ENCODE measurements at places on chromosomes 3 and 15. TPM values are rescaled to one million over a fixed set of nuclear protein-coding genes. Genes with fewer than 3 reads are reported as not detected.

Gene RBMS3
- 25.3 TPM for total RNA-seq

- DNase-seq = no peak
Measured at GRCh38 chr3:21159543-21159906, 591.5 kb downstream of the ZNF385D start.

Gene ACTC1
- total RNA-seq = 12,822 TPM

DNA sequence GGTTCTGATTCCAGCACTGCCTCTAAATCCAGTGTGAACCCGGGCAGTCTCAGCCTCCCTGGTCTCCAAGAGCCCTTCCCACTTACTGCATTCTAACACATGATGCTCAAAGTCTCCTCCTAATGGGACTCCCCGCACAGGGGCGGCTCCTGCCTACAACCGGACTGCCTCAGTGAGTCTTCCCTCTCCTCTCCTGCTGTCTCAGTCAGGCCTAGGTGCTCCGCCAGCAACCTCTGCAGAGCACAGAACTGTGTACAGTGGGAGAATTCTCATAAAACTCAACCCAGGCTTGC is 28.9 kb downstream of the TBC1D2B start:
- peak; percentile 59 for DNase-seq
